Osteocyte (in vitro differentiated cells): ENCODE measurements at places on chromosomes 5 and 9. TPM values are rescaled to one million over a fixed set of nuclear protein-coding genes. Genes with fewer than 3 reads are reported as not detected.

CDC14B gene
- total RNA-seq = 16.6 and 18.6 TPM in 2 replicates

C1QTNF3 gene
- 3.3 and 4.8 TPM in 2 replicates for total RNA-seq

GRCh38 chr5:180618487-180618828, 27.2 kb upstream of the SCGB3A1 start:
- H3K36me3 ChIP-seq = no peaks in the 10 kb centered on the region
- H3K27ac ChIP-seq = no peak overlapping the region
- peak overlapping the region; percentile 56 for H3K4me3 ChIP-seq
- peaks cover 4% of the 10 kb centered on the region for H3K4me1 ChIP-seq

DNA sequence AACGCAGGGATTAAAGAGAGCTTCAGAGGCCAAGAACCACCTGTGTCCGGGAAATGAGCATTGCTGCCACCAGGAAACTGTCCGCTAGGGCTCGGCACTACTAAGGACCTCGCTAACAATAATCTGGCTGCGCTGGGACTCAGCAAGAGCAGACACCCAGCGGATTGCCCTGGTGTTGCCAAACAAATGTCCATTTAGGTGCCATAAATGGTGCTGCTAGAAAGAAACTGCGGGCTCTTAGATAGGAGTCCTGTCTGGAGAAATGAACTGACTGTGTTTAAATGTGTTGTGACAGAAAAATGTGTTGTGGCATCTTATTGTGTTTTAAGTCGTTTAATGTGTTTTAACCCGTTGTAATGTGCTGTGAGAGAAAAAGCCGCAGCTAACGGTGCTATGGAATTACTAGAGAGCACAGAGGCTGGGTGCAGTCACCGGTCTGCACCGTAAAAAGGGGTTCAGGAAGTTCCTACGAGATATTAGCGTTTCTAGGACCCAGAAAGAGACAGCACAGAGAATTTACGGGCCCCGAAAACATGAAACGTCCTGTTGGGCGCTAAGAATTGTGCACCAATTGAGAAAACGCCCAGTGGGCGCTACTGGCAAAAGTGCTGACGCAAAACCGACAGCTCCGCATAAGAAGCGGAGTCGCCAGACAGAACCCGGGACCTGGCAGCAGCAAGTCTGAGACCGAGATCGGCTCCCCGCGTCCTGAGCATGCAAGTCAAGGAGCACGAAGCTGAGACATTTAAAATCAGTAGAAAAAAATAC, 90.6 kb downstream of the ANXA2R start:
- peaks cover 2% of the 10 kb centered on the region for H3K36me3 ChIP-seq
- peak overlapping the region; percentile 79 for H3K27ac ChIP-seq
- no peak overlapping the region for H3K4me3 ChIP-seq
- DNase-seq = no peak

- no peaks in the 10 kb centered on the region for H3K4me1 ChIP-seq
- no peak overlapping the region for H3K27ac ChIP-seq
- peaks cover 20% of the 10 kb centered on the region for H3K36me3 ChIP-seq
- no peaks in the 10 kb centered on the region for H3K27me3 ChIP-seq
- no peak for DNase-seq
- no peak overlapping the region for H3K4me3 ChIP-seq
These were observed 7.0 kb upstream of the PRR7 start for GRCh38 chr5:177439518-177440053.

- H3K4me3 ChIP-seq = no peak overlapping the region
- peaks cover 55% of the 10 kb centered on the region for H3K27me3 ChIP-seq
- no peak overlapping the region for H3K27ac ChIP-seq
- DNase-seq = no peak
These were observed 111.7 kb downstream of the ESM1 start for GRCh38 chr5:54873691-54874090.

GRCh38 chr9:21455320-21455719, 15.1 kb downstream of the IFNA1 start:
- H3K27me3 ChIP-seq = peaks cover 37% of the 10 kb centered on the region
- no peaks in the 10 kb centered on the region for H3K36me3 ChIP-seq
- DNase-seq = no peak
- no peaks in the 10 kb centered on the region for H3K4me1 ChIP-seq
- no peak overlapping the region for H3K4me3 ChIP-seq

- H3K4me3 ChIP-seq = no peak overlapping the region
- peaks cover 47% of the 10 kb centered on the region for H3K4me1 ChIP-seq
- peaks cover 3% of the 10 kb centered on the region for H3K36me3 ChIP-seq
- H3K27me3 ChIP-seq = no peaks in the 10 kb centered on the region
These were observed 65.1 kb downstream of the DAP start for GRCh38 chr5:10695759-10696543.

GRCh38 chr5:81355291-81356251, 38.4 kb downstream of the ACOT12 start:
- H3K4me1 ChIP-seq = no peaks in the 10 kb centered on the region
- no peaks in the 10 kb centered on the region for H3K36me3 ChIP-seq
- peaks cover 16% of the 10 kb centered on the region for H3K27me3 ChIP-seq
- no peak for DNase-seq
- no peak overlapping the region for H3K27ac ChIP-seq
